ENCODE measurements at places on chromosomes 6 and 20.
A peak's percentile ranks its signal among the peaks of the same experiment; 100 is the strongest.

DNA sequence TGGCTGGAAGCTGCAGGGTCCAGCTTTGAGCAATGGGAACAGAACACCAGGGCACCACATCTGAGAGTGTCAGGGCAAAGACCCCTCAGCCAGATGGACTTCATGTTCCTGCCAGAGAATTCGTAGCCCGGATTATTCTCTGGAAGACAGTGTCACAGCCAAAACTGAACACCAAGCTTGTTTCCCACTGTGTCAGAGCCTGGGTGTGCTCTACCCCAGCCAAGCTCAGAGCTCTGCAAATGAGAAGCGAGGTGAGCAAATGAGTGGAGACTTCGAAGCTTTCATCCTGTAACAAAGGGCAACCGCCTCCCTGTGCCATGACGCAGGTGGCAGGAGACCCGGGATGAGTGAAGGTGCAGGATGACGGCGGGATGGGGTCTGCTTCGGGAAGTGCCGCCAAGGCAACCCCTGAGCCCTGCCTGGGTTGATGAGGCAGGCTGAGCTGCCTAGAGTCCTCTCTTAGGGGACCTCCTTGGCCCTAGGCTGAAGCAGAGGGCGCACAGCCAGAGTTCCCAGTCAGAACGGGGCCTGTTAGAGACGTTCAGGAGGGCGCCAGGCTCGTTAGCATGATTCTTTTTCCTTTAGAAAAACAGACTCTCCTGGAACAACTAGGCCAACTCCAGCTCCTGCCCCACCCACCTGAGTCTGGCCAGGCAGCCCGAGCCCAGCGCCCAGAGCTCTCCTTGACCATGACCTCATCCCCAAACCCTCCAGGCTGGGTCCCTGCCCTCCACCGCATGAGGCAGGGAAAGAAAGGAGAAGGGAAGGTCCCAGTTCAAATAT is 187.7 kb downstream of the SOD2 start:
- no peak for DNase-seq

- DNase-seq, result peak; percentile 70
These were observed 99.4 kb downstream of the ASXL1 start for GRCh38 chr20:32457479-32457986.

DNA sequence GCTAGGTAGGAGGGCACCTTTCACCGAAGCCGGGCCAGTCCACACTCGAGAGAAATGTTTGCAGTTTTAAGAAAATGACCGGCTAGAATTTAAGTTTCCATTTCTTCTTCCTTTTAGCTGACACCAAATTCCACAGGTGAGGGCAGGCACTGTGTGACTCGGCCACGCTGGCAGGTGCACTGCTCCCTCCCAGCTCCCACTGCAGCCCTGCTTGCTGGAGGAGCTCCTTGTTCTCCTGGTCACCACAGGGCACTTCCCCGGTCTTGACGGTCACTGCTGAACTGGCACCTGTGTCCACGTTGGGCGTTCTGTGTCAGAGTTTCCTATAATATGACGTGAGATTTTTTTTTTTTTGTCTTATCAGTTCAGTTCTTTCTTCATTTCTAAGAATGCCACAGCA is 3.6 kb upstream of the KIF25 start:
- DNase-seq, result no peak

GRCh38 chr20:46688151-46689081 is 828 bp downstream of the TP53RK start:
- DNase-seq, result no peak

GRCh38 chr6:83838727-83839126 is 14.4 kb upstream of the RIPPLY2 start:
- DNase-seq, result no peak

GRCh38 chr6:156508126-156508525 is 269.1 kb upstream of the ARID1B start:
- no peak for DNase-seq

- no peak for DNase-seq
These were observed 32.0 kb downstream of the TRERF1 start for GRCh38 chr6:42419490-42420280.

GRCh38 chr6:56787209-56787608 is 144.5 kb upstream of the DST start:
- no peak for DNase-seq

DNA sequence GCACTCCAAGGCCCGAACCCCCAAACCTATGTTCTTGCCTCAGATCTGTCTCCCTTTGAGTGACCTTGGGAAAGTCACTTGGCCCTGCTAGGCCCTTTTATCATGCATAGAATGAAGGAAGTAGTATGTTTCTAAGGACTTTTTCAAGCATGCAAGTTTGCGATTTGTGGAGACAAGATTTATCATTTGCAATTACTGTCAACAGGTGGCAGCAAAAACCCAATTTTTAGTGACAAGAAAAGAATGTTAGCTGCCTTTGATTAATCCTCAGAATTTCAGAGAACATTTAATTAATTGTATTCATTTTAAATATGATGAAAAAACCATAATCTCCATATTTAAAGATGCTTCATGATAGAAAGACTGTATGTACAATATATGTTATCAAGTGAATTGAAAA is 28.3 kb upstream of the PREP start:
- DNase-seq, result no peak

GRCh38 chr6:27892649-27893058 is 19.5 kb downstream of the OR2B2 start:
- DNase-seq, result no peak

- peak; percentile 13 for DNase-seq
These were observed 1.3 kb upstream of the LRFN2 start for GRCh38 chr6:40588480-40588879.

- DNase-seq, result no peak
These were observed 11.6 kb downstream of the BACH2 start for GRCh38 chr6:90285042-90285481.

GRCh38 chr6:158031381-158032353 is 50.0 kb downstream of the SYNJ2 start:
- DNase-seq, result no peak

DNA sequence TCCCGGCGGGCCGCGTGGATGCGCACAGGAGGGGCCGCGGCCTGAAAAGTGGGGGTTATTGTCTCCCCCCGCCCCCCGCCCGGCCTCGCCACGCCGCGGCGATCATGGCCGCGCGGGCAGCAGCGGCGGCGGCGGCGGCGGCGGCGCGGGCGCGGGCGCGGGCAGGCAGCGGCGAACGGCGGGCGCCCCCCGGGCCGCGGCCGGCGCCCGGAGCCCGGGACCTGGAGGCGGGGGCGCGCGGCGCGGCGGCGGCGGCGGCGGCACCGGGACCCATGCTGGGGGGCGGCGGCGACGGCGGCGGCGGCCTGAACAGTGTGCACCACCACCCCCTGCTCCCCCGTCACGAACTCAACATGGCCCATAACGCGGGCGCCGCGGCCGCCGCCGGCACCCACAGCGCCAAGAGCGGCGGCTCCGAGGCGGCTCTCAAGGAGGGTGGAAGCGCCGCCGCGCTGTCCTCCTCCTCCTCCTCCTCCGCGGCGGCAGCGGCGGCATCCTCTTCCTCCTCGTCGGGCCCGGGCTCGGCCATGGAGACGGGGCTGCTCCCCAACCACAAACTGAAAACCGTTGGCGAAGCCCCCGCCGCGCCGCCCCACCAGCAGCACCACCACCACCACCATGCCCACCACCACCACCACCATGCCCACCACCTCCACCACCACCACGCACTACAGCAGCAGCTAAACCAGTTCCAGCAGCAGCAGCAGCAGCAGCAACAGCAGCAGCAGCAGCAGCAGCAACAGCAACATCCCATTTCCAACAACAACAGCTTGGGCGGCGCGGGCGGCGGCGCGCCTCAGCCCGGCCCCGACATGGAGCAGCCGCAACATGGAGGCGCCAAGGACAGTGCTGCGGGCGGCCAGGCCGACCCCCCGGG is 637 bp downstream of the ARID1B start:
- DNase-seq, result peak; percentile 51

GRCh38 chr6:169265486-169266131 is 12.0 kb upstream of the THBS2 start:
- DNase-seq, result no peak

GRCh38 chr20:46357030-46357514 is 48.8 kb upstream of the CDH22 start:
- DNase-seq, result no peak

- no peak for DNase-seq
These were observed 27.7 kb downstream of the DSE start for GRCh38 chr6:116398316-116399010.

DNA sequence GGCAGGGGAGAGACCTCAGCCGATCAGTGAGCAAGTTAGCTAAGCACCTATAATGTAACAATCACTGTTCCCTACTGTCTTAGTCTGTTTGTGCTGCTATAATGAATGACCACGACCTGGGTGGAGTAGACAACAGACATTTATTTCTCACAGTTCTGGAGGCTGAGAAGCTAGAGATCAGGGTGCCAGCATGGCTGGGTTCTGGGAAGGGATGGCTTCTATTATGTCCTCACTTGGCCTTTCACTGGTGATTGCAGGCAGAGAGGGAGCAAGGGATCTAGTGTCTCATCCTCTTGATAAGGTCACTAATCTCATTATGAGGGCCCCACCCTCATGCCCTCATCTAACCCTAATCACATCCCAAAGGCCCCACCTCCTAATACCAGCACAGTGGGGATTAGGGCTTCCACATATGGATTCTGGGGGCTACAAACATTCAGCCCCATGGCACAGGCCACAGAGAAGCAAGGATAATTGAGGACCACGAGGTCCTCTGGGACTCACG is 162.5 kb downstream of the CD83 start:
- no peak for DNase-seq

DNA sequence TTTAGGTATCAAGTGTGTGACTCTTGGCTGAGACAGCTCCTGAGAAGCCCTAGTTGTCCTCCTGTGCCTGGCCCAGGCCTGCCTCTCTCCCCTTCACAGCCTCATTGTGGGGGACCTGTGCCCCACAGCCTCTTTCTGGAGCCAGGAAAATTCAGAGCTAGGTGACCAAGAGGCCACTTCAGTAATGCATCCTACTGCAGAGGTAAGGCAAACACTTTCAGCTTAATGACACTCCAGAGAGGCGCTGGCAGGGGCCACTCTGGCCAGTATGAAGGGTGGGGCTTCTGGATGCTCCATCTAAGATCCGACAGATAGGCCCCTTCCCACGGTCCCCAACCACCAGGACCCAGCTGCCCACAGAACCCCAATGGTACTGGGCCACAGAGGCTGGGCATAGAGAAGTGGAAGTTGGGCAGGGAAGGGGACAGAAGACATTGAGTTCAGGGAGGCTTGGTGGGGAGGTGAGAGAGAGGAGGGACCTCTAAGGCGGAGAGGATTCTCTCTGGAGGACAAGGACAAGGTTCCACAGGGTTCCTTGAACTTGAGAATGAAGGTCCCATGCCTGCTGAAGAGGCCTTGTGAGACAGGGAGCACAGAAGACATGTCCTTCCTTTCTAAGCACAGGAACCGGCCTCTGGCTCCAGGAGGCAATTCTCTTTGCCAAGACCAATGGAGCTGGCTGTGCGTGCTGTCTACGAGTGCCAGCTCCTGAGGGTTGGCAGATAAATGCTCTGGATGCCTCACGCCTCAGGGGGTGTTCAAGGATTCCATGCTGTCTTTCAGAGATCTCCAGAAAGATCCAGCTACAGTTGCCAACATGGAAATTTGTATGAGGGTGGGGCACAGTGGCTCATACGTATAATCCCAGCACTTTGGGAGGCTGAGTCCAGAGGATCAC is 46.4 kb upstream of the TGM2 start:
- peak; percentile 9 for DNase-seq

DNA sequence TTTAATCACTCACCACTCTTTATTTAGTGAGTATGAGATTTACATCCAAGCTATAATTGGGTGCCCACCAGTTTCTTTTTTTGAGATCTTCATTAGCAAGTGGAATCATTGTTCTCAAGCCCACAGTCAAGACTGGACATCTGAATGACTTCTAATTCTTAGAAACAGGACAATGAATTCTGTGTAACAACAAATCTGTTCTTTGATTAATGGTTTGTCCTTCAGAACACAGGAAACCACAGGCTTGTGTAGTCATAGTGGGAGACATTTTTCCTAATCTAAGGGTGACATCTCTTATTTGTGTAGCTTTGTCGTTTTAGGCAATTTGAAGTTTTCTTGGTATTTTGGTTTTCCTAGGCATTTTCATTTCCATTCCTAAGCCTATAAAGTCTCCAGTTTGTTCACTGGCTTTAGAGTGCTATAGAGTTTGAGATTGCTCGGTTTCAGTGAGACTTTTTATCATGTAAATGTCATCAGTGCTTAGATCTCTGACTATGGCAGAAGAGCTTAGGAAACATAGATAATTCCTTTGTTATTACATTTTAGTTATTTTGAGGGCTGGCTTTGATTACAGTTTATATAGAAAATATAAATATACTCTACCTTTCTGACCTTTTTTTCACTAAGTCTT is 903.9 kb upstream of the MAP3K7 start:
- no peak for DNase-seq

- DNase-seq, result no peak
These were observed at the start of gene PKHD1 for GRCh38 chr6:52087498-52087999. Gene PKHD1, minus strand, starts transcription at chr6:52087613. Its CDS starts 2,680 bp downstream, at chr6:52084933.

- no peak for DNase-seq
These were observed 71.8 kb upstream of the PHACTR2 start for GRCh38 chr6:143605906-143606521.

DNA sequence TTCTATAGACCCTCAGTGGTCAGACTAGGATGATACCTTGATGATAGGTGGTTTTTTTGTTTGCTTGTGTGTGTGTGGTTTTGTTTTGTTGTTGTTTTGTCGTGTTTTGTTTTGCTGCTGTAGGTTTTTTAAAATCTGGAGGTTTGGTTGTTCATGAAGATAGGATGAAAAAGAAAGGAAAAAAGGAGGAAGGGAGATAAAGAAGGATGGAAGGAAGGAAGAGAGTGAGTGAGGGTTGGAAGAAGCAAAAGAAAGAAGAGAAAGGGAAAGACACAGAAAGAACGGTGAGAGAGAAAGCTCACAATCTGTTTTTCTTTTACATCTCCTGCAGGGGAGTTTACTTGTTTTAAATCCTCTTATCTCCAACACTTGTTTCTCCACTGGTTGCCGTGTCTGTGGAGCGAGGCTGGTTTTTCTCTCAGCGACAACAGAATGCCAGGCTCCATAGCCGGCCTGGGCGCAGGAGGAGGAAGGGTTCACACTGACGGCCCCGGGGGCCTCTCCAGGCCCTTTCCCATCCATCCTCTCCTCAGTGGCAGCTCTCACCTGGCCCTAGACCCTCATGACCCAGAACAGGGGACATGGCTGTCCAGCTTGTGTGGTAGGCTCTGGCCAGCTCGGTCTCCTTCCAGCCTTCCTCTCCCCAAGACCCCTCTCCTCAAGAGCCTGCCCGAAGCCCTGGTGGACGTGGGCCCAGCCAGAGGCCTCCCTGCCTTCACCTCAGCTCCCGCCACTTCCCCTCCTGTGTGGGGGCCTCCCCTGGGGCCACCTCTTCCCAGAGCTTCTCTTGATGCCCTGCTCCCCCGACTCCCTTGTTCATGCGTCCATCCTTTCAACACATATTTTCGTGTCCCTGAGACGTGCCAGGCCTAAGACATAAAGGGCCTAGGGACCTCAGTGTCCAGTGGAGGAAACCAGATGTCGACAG is 168.4 kb downstream of the VEGFA start:
- DNase-seq, result no peak

DNA sequence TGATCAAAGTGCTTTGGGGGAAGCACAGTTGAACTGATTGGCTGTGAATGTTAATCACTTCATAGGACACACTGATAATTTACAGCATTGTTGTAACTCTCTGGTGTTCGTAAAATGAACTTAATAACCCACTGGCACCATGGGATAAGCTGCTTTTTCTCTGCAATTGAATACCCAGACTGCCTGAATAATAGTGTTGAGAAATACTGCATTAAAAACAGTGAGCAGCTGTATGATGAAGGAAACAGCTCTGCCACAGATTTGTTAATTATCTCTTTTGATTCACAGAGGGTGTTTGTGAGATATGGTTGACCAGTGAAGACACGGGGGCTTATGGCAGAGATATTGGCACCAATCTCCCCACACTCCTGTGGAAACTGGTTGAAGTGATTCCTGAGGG is 420.9 kb downstream of the CDKAL1 start:
- no peak for DNase-seq
